ENCODE measurements at places on chromosomes 12 and 14. TPM values are rescaled to one million over a fixed set of nuclear protein-coding genes. Genes with fewer than 3 reads are reported as not detected.

DNA sequence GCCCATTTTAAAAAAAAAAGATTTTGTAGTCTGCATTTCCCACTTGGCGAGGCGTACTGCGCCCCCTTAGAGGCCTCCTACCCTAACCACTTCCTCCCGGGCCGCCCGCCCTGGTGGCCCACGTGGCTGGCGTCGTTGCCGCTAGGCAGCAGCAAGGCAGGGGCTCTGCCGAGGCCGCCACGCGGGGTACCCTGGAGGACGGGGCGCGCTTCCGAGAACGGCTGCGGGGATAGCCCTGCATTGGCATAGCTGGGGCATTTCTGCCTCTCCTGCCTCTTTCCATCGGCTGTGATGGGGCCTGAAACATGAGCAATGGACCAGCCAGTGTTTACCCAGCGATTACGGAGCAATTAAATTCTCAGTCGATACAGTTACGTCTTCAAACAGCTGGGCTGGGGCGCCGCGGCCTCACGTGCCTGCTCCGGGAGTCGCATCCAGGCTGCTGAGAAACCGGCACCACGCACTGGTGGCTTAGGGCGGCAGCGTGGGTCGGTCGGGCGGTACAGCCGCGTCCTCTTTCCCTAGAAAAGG lies 38.0 kb downstream of the IQSEC3 start:
- DNase-seq: no peak

GRCh38 chr14:62213516-62213915 lies 451.3 kb downstream of the SNAPC1 start:
- DNase-seq: no peak

GRCh38 chr12:113248051-113248825 lies 27.0 kb downstream of the TPCN1 start:
- DNase-seq: no peak

SLC17A8 gene
- not detected for total RNA-seq

- DNase-seq: no peak
These were observed 78.2 kb downstream of the IRF2BPL start for GRCh38 chr14:76950055-76951020.

- DNase-seq: peak; percentile 87
These were observed 51.4 kb downstream of the A2M start for GRCh38 chr12:9064201-9064814.

HRK gene
- not detected for total RNA-seq

- no peak for DNase-seq
These were observed 8.2 kb downstream of the SERPINA6 start for GRCh38 chr14:94314890-94315289.

DNA sequence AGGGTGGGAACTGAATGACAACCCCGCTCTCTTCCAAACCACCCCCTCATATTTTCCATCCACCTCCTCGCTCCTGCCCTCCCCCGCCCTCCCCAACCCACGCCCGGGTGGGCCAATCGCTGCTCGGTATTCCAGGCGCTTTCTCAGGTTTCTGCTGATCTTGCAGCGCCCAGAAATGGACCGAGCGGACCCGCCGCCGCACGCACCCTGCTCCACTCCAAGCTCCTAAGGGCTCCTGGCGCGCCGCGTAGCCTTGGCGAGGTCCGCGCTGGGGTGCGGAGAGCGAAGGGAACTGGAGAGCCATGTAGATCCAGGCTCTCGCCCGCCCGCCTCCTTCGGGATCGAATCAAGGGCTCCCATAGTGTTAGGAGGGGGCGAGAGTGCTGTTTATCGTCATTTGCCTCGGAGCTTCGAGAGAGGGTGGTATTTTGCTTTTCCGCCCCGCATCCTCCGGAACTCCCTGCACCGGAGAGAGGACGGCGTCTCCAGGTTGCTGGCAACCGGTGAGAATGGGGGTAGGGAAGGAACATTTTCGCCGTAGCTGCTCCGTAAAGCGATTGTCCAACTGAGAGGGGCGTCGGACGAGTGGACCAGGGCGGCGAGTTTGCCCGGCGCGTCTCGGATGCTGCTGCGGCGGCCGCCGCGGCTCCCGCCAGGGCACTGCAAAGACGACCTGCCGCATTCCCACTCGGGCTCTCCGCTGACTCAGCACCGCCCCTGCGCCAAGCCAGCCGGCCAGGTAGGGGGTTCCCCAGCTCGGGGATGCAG lies at the start of gene KCNA1:
KCNA1 (plus strand) TSS at position 172 of the 768 bp plus-strand sequence. CDS start 1,474 bp downstream, outside the sequence.
- DNase-seq: peak; percentile 17

DNA sequence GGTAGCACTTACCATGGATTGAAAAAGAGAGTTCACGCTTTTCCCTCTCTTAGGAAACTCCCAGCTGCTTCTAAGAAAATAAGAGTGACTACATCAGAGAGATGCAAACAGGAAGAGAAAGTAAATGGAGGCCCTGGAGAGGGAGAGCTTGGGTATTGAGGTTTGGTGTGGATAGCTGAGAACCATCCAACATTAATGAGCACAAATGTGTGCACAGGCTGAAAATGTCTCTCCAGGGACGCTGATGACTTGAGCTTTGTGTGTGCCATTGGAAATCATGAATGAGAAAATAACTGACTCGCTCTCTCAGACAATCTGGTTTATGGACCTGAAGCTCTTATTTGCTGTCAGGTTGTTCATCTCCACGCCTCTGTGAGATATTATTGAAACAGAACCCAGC lies 318.8 kb downstream of the NRXN3 start:
- no peak for DNase-seq

POLR3B gene
- 7.1 TPM for total RNA-seq

DNA sequence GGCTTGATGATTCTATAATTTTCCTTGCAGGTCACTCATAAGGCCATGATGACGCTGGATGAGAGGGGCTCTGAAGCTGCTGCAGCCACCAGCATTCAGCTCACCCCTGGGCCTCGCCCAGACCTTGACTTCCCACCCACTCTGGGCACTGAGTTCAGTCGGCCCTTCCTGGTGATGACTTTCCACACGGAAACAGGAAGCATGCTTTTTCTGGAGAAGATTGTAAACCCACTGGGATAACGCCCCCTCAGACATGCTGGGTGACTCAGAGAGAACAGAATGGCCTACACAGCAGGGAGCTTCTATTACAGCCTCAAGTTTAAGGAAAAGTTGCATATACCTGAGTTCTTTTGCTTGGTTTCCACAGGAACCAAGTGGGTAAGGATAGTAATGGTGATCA lies 34.3 kb downstream of the SERPINA3 start:
- no peak for DNase-seq

DNA sequence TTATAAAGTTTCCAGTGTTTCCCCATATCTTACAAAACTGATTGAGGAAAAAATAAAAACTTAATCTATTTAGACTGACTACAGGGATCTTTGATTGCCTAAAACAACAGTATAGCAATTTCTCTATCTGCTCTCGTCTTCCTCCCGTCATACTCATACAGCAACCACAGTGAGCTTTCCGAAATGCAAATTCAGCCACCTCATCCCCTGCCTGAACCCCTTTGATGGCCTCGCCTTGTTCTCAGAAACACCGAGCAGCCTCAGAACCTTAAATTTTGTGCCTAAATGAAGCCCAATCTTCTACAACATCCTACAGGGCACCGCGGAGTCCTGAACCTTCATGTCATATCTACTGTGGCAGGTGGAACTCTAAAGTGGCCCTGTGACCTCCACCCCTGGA lies 223.7 kb upstream of the TMEM132C start:
- no peak for DNase-seq

- no peak for DNase-seq
These were observed 39.1 kb downstream of the CORO1C start for GRCh38 chr12:108691998-108692808.

- no peak for DNase-seq
These were observed 62.3 kb upstream of the NUDT4 start for GRCh38 chr12:93315385-93315906.

DNA sequence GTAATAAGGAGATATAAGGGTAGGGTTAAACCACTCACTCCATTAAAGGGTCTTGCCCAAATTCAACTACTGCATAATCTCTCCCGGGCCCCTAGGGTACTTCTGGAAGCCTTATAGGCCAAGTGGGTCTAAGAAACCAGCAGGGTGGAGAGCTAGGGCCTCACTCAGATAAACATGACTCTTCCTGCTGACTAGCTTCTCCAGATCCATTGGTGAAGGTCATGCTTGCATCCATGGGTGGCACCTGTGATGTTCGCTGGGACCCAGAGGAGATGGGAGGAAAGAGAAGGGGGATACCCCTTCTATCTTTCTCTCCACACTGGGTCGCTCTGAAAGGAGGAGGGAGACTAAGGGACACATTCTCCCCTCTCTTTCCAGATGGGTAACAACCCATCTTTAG lies 36.1 kb upstream of the HIGD1C start:
- no peak for DNase-seq

DNA sequence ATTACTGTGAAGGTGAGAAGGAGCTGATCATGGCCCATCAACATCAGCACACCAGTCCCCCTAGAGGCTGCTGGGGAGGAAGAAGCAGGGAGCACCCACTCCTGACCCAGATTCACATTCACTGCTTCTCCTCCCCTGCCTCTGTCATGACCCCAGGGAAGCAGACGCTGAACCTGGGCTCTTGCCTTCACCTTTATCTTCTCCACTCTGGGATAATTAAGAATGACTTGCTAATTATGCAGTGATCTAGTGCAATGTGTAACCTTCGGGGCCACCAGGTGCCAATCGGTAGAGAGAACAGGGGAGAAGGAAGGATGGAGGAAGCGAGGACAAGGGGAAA lies 44.4 kb upstream of the IQSEC3 start:
- DNase-seq: no peak

C14orf39 gene
- not detected for total RNA-seq

EPS8 gene
- total RNA-seq: 35.7 TPM

IFI27L1 gene
- total RNA-seq: 23.1 TPM

- no peak for DNase-seq
These were observed 418.2 kb downstream of the FLRT2 start for GRCh38 chr14:85948153-85948552.

LRTM2 gene
- total RNA-seq: not detected

DNA sequence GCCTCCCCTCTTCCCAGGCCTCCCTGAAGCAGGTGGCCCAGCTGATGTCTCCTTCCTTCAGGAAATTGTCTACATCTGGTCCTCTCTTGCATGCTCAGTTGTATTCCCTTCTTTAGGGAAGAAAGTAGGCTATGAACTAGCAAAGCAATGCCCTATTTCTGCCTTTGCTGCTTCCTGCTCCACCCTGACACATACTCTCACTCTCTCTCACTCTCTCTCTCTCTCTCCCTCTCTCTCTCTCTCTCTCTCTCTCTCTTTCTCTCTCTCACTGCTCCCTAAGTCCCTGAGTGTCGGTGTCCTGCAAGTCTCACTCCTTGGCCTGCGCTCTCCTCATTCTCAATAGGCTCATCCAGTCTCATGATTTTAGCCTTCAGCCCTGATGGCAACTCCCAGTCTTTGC lies 19.4 kb upstream of the PARP11 start:
- DNase-seq: no peak

All from right cardiac atrium (tissue), 5 donors.